Amniotic stem cell (primary cell): ENCODE measurements at places on chromosomes 5 and 9.

GRCh38 chr5:38660194-38660668 lies 103.8 kb upstream of the LIFR start:
- DNase-seq = no peak

DNA sequence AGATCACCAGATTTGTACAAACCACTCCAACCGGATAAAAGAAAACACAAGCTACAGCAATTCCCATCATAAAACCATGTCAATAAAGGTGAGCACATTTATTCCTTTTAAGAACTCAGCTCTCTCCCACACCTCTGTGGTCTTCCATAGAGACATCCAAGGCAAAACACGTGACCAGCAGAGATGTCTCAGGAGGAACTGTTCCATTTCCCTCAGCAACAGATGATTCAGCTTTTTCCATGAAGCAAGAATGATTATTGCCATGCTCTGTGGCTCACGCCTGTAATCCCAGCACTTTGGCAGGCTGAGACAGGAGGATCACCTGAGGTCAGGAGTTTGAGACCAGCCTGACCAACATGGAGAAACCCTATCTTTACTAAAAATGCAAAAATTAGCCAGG lies 15.8 kb downstream of the GZMK start:
- DNase-seq = no peak

GRCh38 chr9:26770821-26771220 lies 121.8 kb downstream of the CAAP1 start:
- no peak for DNase-seq

GRCh38 chr9:91833878-91834255 lies 116.2 kb downstream of the ROR2 start:
- DNase-seq = no peak

DNA sequence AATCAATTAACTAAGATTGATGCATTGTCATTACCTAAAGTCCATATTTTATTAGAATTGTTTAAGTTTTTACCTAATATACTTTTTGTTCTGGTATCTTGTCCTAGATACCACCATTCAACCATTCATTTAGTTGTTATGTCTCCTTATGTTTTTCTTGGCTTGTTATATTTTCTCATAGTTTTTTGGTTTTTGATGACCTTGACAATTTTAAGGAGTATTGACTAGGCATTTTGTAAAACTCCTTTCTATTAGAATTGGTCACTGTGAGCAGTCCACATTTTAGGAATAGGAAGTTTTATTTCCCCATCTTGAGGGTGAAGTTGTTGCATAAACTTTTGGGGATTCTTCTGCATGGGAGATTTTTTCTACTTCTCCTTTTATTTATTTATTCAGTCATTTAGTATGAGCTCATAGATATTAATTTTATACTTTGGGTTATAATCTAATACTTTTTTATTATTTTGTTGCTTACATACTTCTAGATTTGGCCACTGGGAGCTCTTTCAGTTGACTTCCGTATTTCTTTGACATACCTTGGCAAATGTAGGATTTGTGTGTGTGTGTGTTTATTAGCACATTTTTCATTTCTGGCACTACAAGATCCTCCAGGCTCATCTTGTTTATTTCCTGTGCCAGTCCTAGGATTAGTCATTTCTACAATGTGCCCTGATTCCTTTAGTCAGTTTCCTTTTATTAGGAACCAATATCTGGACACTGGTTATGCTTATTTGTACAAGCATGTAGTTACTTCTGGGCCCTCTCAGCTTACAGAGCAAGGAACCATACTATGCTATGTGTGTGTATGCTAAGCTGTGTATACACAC lies 134.9 kb upstream of the CDKN2B start:
- DNase-seq = no peak

- DNase-seq = no peak
These were observed 235.0 kb downstream of the ISL1 start for GRCh38 chr5:51618234-51618633.

- DNase-seq = no peak
These were observed 199.5 kb upstream of the DMRT1 start for GRCh38 chr9:642014-642413.

- no peak for DNase-seq
These were observed 478.6 kb upstream of the C9orf72 start for GRCh38 chr9:28051559-28052503.

DNA sequence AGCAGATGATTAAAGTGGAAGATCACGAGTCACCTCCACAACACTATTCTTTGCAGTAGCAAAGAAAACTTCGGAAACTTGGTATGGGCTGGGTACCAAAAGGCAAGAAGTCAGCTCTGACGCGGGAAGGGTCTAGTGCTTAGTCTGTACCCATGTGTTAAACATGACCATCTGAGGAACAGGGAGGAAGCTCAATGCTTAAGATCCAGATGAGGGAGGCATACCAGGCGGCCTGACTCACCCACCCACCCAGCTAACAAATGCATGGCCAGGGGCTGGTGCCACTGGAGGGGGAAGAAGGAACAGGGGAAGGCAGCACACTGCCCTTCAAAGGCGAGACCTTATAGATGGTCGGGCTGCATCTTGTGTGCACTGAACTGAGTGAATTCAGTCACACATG lies 41.8 kb downstream of the CAMSAP1 start:
- no peak for DNase-seq
